ENCODE measurements at places on chromosomes 12 and 14. TPM values are rescaled to one million over a fixed set of nuclear protein-coding genes. Genes with fewer than 3 reads are reported as not detected.

DBX2 gene
- total RNA-seq, result not detected

GRCh38 chr14:102055181-102055901 is 31.5 kb downstream of the HSP90AA1 start:
- DNase-seq, result peak; percentile 95

GRCh38 chr12:43011383-43011926 is 421.9 kb upstream of the PRICKLE1 start:
- DNase-seq, result no peak

GRCh38 chr12:71782017-71782416 is 27.4 kb downstream of the RAB21 start:
- no peak for DNase-seq

SALL2 gene
- 3.3 TPM for total RNA-seq
